Activated CD8-positive, alpha-beta memory T cell treated with anti-CD3 and anti-CD28 coated beads for 1 hour (primary cell): ENCODE measurements at places on chromosomes 7 and 10.

DNA sequence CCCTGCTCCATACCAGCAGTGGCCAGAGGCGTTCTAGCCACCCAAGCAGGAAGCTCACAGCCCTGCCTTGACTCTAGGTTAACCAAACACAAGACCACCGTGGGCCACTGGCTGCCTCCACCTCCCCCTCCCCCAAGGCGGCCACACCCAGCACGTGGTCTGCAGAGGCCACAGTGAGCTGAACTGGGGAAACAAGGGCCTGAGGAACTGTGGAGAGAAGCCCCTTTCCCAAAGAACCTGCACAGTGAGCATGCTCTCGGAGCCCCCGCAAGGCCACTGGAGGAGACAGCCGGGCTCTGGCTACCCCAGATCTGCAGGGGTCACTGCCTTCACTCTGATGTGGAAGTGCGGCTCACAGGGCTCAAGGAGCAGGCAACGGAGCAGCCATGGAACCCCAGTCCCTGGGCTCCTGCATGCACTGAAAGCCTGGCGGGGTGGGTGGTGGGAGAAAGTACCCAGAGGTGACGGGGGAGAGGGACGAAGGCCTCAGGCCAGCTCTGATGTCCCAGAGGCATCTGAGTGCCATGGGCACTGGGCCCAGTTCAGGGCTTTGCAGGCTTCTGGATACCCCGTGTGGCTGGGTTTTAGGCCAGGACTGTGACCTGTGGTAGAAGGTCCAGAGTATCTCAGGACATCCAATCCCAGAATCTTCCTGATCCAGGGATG lies 189.2 kb downstream of the EBF3 start:
- no peak for DNase-seq

- no peak for DNase-seq
Observed at GRCh38 chr10:106577756-106578155, 586.8 kb downstream of the SORCS1 start.

- no peak for DNase-seq
Observed at GRCh38 chr7:12930534-12930933, 243.1 kb downstream of the ARL4A start.

- no peak for DNase-seq
Observed at GRCh38 chr10:119348106-119348505, 140.7 kb downstream of the GRK5 start.

GRCh38 chr7:94394437-94395140 lies at the start of gene COL1A2:
Gene COL1A2, plus strand, starts transcription at chr7:94394895. Its CDS starts 137 bp downstream, at chr7:94395032.
- DNase-seq = no peak

- DNase-seq = no peak
Observed at GRCh38 chr7:155377071-155377837, 79.6 kb downstream of the INSIG1 start.

DNA sequence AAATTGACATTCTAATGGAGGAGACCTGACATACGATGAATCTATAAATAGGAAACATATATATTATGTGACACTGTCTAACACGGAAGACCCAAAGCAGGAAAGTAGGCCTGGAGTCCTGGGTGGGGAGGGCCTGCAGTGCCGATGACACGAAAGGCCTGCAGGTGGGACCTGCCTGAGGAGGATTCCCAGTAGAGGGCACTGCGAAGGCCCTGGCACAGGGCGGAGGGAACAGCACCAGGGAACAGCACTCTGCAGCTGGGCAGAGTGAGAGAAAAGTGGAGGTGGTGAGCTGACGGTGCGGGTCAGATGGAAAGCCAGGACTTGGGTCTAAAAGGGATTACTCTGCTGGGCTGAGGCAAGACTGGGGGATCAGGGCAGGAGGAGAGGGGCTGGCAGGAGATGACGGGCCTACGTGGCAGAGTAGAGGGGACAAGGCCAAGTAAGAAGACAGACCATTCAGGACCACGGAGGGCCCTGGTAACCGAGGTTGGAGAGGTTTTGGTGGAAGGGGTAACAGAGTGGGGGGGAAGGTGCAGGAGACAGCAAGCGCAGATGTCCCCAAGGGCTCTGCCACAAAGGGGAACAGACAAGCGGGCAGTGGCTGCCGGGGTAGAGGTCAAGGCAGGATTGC lies 8.1 kb downstream of the ZNF746 start:
- DNase-seq = no peak
